Muscle of leg (tissue), 16 donors: ENCODE measurements at places on chromosomes 4 and X. TPM values are rescaled to one million over a fixed set of nuclear protein-coding genes. Genes with fewer than 3 reads are reported as not detected.

Gene HTATSF1
- 74.6 TPM for total RNA-seq

Gene SPANXC
- total RNA-seq = not detected

Gene GRK4
- 8.4 TPM for total RNA-seq

Gene GASK1B
- 39.7 TPM for total RNA-seq

Gene COL4A6
- total RNA-seq = 2.1 TPM

DNA sequence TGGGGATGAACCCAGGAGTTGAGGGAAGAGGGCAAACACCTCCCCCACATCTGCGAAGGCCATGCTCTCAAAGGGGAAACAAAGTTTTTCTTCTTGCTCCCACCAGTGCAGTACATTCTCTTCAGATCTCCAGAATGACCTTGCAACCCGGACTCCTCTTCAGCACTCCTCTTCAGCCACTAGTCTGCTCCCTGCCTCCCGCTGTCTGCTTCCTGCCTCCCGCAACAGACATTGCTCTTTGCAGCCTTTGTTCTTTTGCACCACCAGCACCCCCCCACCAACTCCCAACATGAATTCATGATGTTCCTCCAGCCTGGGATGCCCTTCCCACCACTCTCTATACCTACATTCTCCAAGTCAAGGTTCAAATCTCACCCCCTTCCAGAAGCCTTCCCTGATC, 32.1 kb downstream of the UTP14A start:
- no peak for DNase-seq

DNA sequence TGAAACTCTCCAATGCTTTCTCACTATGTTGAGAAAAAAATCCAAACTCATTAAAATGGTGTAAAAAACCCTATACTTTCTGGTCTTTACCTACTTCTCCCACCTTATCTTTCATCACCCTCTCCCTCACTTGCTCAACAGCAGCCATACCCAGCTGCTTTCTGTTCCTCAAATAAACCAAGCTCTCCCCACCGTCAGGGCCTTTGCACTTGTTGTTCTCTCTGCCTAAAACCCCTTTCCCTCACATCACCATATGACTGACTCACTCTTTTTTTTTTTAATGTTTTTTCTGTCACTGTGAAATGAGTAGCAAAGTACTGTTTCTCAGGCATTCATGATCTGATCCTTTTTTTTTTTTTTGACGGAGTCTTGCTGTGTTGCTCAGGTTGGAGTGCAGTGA, 122.3 kb upstream of the TMEM164 start:
- DNase-seq = no peak

- peak; percentile 24 for DNase-seq
Observed at GRCh38 chr4:62015043-62015739, 815.1 kb downstream of the ADGRL3 start.

GRCh38 chr4:77076889-77077635, 1.3 kb upstream of the CCNI start:
- peak; percentile 22 for DNase-seq

- no peak for DNase-seq
Observed at GRCh38 chr4:19256823-19257222, 994.9 kb upstream of the SLIT2 start.

DNA sequence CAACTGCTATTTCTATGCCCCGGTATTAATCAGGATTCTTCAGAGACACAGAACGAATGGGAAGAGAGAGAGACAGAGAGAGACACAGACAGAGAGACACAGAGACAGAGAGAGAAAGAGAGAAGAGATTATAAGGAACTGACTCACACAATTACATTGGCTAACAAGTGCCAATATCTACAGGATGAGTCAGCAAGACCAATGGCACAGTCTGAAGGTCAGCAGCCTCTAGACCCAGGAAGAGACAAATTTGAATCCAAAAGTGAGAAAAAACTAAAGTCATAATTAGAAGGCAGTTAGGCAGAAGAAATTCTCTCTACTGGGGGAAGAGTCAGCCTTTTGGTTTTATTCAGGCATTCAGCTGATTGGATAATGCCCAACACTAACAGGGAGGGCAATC, 187.3 kb downstream of the MAB21L2 start:
- no peak for DNase-seq

DNA sequence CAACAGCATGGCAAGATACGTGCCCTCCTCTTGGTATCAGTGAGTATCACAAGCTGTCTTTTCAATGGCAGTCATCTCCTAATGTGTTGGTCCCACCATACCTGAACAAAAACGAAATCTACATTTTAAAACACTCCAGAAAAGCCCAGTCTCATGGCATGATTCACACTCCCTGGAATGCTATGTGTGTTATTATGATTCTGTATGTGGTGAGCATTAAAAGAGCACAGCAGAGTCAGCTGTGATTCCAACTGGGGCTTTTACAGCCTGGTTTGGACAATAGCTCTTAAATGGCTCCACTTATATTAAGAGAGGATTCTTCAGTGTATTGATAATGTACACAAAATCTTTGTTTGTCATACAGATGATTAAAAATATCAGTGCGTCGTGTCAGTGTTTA, 274.1 kb upstream of the GK2 start:
- no peak for DNase-seq
